ENCODE measurements at places on chromosomes 5 and 9.
A peak's percentile ranks its signal among the peaks of the same experiment; 100 is the strongest.

DNA sequence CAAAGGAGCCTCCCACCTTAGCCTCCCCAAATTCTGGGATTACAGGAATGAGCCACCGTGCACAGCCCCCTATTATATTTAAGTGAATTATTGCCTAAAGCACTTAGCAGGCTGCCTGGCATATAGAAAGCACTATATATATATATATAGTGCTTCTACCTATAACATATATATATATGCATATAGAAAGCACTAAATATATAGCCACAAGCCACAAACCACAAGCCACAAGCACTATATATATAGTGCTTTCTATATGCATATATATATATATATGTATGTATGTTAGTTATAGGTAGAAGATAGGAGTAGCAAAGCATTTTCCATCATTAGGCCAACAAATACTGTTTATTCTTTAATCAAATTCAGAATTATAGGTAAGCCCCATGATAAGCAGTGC, 185.8 kb downstream of the CWC27 start:
- DNase-seq, result no peak

DNA sequence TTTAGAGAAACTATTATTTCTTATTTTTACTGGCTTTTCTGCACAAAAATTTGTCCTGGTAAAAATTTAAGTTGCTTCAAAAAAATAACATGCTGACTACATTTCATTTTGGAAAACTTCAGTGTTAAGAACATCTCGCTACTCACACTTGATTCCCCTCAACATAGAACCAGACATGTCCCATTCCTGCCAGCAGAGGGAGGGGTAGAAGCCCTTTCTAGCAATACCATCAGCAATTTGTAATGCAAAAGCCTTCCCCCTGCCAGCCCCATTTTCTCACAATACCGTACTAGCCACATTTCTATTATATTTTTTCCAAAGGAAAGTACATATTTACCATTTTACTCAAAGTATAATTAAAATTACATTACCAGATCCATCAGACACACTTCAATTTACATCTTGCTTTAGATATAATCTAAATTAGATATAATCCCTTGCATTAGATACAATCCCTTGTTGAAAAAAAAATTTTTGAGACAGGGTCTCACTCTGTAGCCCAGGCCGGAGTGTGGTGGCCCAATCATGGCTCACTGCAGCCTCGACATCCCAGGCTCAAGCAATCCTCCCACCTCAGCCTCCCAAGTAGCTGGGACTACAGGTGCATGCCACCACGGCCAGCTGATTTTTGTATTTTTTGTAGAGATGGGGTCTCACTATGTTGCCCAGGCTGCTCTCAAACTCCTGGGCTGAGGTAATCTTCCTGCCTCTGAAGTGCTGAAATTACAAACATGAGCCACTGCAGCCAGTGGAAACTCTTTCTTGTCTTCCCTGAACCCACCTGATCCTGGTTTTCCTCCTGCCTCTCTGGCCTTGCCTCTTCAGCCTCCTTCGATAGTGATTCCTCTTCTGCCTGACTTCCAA, 39.6 kb upstream of the IDNK start:
- peak; percentile 17 for DNase-seq

- no peak for DNase-seq
These were observed 143.6 kb downstream of the PDE4D start for GRCh38 chr5:59749782-59750520.

- peak; percentile 84 for DNase-seq
These were observed 835 bp downstream of the MCIDAS start for GRCh38 chr5:55226027-55226933.

DNA sequence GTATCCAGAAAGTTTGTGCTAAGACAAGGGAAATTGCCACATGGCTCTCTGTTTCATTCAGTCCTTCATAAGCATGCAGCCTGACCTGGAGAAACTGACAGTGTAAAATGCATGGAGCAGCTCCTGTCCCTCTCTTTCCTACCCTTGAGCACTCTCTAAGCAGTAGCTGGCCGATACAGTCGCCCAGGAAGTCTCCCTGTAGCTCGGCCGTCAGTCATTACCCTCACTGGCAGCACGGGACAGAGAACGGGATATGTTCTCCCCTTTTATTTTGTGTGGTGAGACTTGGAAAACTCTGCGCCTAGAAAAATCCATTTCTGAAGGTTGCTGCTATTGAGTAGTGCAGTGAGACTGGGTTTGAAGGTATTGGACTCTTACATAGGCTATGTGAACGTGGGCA, 56.8 kb upstream of the KCNMB1 start:
- DNase-seq, result no peak

- DNase-seq, result no peak
These were observed 31.3 kb downstream of the ANKRA2 start for GRCh38 chr5:73534011-73534644.

DNA sequence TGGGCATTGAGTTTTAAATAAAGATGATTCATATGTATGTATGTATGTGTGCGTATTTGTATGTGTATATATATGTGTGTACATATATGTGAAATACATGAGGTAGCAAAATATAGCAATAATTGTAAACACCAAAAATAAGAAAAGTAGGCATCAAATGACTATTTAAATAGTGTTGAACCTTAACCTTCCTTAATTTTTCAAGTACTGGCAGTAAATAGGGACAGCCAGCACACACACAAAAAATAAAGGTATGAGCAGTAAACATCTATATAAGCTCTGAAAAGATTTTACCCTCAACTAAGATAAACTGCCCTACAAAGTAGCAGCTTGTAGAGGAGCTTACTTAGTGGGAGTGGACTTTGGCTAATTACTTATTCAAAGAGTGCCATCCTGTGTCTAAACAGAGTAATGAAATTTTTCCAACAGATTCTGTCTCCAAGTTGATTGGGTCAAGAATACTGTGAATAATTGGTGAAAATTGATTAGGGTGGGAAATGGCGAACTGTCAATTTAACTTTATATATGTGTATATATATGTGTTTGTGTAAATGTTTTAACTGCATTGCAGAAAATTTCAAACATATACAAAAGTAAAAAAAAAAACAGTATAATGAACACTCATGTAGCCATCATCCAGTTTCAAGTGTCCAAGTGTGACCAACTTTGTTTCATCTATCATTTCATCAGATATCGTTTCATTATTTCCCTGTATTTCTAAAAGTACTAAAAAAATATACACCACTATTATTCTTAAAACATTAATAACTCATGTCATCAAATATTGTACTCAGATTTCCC, 2.0 kb upstream of the ADAMTS6 start:
- peak; percentile 87 for DNase-seq

DNA sequence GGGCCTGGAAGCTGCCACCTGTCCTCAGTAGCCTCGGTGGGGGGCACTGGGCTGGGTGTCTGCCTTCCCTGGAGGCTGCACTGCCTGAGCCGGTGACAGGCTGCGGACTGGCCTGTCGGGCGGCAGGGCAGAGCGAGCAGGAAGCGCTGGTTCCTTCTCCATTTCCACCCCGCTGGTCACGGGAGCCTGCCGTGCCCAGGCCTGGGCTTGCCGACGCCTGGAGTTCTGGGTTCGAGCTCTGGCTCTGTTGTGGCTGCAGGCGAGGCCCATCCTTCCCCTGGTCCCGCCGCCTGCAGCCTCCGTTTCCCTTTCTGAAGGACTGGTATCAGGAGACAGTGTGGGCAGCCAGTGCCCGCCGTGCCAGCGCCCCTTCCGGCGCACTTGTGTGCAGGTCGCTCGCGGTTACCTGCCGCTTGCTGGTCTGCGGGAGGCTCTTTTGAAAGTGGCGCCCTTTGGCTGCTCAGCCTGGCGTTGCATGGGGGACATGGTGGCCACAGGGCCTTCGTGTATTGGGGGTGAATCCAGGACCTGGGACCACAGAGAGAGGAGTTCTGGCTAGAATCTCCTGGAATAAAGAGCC, 34.0 kb downstream of the RXRA start:
- no peak for DNase-seq

- DNase-seq, result no peak
These were observed 63.9 kb downstream of the KLHL3 start for GRCh38 chr5:137672001-137672400.

DNA sequence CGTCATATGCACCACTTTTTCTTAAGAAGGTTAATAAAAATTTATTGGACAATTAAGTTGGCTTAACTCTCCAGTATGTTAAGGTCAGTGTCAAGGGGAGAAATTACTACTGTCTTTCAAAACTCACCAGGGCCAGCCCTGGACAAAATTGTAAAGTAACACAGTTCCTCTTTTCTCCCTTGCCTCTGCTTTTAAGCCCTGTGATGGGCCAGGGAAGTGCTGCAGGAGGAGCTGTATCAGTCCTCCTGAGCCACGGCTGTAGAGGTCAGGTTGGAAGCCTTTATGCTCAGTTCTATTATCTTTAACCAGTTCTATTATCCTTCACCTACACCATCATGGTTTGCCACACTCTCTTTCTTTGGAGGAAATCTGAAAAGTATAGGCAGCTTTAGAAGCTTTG, 11.5 kb upstream of the PPP2R2B start:
- DNase-seq, result no peak

DNA sequence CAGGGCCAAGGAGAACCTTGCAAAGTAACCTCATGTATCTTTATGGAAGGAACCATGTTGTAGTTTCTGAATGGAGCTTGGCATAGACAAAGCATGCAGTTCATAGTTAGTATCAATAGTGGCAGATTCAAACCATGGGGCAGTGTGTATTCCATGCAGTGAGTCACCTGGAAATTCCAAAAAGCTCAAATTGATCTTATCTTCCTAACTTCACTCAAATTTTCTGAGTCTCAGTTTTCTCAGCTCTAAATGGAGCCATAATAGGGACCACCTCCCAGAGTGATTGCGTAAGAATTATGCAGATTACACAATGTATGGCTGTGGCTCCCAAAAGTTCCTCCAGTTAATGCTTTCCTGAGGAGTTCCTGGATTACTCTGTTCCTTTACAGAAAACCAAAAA, 549.9 kb upstream of the KLF4 start:
- no peak for DNase-seq

DNA sequence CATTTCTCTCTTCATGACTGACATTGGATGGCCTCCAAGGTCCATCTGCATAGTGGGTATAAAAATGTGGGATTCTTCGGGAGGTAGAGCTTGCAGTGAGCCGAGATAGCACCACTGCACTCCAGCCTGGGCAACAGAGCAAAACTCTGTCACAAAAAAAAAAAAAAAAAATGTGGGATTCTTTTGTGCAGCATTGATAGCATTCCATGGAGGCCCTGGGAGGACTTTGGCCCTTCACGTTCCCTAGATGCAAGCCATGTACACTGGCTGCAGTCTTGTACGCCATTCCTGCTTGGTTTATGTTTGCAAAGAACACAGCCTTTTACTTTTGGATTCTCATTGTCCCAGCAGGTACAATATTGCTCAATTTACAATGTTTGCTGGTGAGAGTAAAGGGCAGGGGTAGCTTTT, 157.8 kb downstream of the SLCO4C1 start:
- no peak for DNase-seq

- DNase-seq, result no peak
These were observed 302.4 kb upstream of the ZNF462 start for GRCh38 chr9:106560540-106560939.

DNA sequence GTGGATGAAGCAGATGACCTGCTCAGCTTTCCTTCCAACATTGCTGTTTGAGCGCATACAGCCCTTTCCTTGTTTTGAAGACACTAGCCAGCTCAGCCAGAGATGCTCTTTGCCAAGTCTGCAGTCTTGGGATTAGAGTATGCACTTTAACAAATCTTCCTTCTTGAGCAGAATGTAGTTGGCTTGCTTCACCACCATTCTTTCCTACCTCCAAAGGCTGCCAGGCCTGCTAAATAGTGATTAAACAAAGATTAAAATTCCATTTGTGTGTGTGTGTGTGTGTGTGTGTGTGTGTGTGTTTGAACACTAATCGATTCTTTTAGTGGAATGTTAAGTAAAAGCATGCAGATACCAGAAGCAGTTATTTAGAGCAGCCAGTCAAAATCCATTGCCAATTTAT, 97.6 kb downstream of the GALNT10 start:
- no peak for DNase-seq

- DNase-seq, result no peak
These were observed 524 bp downstream of the FUBP3 start for GRCh38 chr9:130579738-130580463.

- DNase-seq, result peak; percentile 13
These were observed 77.4 kb downstream of the NR2F1-AS1 start for GRCh38 chr5:93503598-93504067.

DNA sequence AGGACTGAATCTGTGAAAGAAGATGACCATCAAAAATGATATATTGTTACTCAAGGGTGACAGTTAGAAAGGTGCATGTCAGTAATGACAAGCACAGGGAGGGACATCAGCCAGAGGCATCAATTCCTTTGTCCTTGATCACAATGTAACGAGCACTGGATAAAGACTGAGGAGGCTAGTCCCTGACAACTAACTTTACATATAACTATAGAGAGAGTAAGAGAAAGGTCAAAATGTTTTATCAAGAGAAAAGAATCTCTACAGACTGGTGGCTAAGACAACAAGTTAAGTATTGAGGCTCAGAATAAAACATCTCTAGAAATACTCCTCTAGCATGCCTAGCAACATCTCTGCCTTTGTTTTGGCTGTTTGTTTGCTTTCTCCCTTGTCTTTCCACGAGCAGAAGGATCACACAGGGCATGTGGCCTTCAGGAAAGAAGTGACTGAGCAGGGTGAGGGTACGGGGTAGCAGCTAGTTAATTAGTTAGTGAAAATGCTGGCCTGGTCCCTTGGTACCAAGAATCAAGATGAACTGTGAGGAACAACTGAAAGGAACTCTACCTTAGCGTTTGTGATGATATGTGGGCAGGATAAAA, 724.1 kb upstream of the MEF2C start:
- DNase-seq, result no peak

- no peak for DNase-seq
These were observed 55.9 kb downstream of the TMC1 start for GRCh38 chr9:72577212-72577753.

DNA sequence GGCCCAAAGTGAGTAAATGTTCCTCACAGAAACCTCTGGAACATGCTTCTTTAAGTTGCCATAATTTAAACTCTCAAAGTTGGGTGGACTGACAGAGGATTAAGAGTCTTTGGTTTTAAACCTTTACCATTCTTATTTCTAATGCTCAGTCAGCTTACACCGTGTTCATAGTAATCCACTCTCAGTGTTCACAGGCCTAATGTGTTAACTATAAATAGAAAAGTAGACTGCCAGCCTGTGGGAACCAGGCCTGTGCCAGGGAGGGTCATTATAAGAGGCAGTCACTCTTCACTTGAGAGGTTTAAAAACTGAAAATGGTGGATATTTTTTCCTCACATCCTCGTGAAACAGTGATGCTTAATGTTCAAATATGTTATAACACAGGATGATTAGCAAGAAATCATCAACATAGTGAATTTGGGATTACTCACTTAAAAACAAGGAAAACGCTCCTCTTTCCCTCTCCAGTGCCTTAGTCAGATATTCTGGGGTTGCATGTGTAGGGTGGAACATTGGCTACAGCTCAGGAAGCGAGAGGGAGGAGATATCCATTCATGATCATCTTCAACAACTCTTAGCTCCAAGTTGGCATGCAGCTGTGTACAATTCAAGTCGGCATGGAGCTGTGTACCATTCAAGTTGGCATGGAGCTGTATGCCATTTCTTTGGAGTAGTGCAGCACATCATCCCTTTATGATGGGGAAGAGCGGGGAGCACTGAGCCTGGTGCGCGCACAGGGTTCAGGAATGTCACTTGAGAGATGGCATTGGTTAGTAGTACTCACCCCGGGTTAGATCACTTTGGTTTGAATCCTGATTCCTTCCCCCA, 65.8 kb downstream of the KIAA1958 start:
- DNase-seq, result no peak
